H4 (cell line): ENCODE measurements at places on chromosomes 12 and 14. TPM values are rescaled to one million over a fixed set of nuclear protein-coding genes. Genes with fewer than 3 reads are reported as not detected.

Gene SELPLG
- 2.8 and 3.4 TPM in 2 replicates for total RNA-seq

Gene C1QL4
- total RNA-seq, result 2.6 and 3.8 TPM in 2 replicates

GRCh38 chr14:88999137-88999536 is 174.7 kb downstream of the TTC8 start:
- no peak for DNase-seq

Gene TAS2R13
- 0.08 and 0.17 TPM in 2 replicates for total RNA-seq

Gene FOXG1
- total RNA-seq, result 4.8 and 8.2 TPM in 2 replicates

- DNase-seq, result peak; percentile 81
These were observed 92.5 kb downstream of the VCPKMT start for GRCh38 chr14:50023671-50024490.

Gene PLEKHG7
- not detected in 2 replicates for total RNA-seq

DNA sequence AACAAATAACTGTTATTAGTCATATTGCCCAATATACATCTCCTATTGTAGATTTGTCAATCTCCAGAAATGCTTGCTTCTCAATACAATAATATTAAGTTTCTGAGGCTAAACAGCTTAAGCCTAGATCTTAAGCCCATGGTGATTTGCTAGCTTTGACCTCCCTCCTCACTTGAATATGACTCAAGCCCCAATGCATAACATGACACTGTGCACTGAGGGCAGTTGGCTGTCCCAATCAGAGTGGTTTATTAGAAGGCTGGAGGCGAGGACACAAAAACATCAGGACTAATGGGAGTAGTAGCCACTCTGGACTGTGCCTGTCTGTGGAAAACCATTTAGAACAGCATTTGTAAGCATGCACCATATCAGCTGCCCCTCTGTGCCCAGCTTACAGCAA is 81.1 kb upstream of the GTF2A1 start:
- no peak for DNase-seq

DNA sequence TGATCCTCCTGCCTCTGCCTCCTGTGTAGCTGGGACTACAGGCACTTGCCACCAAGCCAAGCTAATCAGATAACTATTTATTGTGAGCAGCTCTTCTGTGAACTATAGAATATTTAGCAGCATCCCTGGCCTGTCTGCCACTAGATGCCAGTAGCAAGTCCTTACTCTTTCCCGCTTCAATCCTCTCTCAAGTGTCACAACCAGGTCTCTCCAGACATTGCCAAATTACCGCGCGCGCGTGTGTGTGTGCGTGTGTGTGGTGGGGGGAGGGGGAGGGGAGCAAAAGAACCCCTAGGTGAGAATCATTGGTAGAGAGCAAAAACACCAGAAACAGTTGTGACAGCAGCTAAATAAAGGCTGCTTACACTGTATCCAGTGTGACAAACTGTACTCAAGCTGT is 49.9 kb downstream of the PPP2R5E start:
- DNase-seq, result no peak

GRCh38 chr14:96011607-96012006 is 27.6 kb upstream of the C14orf132 start:
- no peak for DNase-seq

Gene PRIMA1
- 0.04 TPM in 2 replicates for total RNA-seq

- DNase-seq, result no peak
These were observed 96.9 kb downstream of the EML5 start for GRCh38 chr14:88695870-88696269.

Gene EGLN3
- total RNA-seq, result 26.8 and 27.8 TPM in 2 replicates

DNA sequence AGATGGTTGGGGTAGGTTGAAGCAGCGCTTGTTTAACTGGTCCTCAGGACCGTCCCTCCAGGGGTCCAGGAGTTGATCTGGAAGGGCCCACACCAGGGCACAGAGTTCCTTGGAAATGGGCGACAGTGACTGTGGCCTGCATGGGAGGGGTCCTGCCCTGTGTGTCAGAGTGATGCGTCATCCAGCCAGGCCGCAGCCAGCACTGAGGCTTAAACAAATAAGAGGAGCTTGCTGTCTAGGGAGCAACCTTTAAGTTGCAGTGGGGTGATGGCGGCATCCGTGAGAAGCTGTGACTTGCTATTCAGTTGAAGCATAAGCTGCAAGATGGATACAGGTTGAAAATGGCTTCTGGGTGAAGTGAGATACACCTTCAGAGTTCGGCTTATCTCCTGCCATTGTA is 20.2 kb downstream of the DCAF4 start:
- no peak for DNase-seq

DNA sequence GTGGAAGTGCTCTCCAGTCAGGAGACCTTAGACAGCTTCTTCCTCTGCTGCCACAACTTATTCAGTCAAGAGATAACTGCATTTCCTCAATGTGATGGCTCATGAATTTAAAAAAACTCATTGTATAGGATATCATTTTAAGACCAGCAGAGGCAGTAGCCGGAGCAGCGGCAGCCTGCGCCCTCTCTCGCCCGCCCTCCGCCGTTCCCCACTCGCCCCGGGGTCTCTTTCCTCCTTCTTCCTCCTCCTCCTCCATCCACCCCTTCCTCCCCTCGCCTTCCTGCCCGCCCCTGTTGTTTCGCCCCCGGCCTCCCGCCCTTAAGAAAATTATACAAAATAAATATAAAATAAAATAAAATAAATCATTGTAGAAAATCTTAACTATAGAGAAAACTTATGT is 687.6 kb downstream of the FLRT2 start:
- DNase-seq, result no peak
